ENCODE measurements at places on chromosomes 5 and 9.

DNA sequence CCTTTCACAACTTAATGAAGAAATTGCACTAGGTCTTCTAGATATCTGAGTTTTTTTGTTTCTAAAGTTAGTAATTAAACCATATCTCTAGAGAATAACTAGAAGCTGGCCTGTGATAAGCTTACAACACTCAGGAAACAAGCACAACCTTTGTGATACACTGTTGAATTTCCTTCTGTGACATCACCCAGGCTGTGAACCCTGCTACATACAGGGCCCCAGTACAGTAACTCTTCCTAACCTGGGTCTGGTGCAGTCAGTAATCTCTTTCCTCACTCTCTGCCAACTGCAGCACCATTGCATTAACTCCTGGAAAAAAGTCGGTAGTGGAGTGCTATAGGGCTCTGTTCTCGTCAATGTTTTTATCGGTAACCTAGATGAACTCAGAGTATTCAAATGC is 10.6 kb upstream of the IGFBPL1 start:
- DNase-seq, result peak; percentile 27

GRCh38 chr5:129821477-129822131 is 73.7 kb downstream of the MINAR2 start:
- no peak for DNase-seq

DNA sequence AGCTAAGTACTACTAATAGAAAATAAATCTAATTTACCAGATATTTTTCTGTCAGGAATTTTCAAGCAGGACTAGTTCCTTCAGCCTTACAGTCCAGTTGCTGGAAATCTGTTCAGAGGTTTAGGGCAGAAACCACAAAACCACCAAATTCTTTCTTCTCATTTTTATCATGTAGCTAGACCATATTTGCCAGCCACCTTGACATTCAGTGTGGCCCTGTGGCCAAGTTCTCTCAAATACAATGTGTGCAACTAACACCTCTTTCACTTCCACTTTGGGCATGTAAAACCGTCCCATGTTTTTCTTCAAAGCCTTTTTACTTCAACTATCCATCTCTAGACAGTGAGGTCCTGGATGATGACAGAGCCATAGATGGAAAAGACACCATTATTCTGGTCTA is 1133.2 kb upstream of the CDH18 start:
- DNase-seq, result no peak

DNA sequence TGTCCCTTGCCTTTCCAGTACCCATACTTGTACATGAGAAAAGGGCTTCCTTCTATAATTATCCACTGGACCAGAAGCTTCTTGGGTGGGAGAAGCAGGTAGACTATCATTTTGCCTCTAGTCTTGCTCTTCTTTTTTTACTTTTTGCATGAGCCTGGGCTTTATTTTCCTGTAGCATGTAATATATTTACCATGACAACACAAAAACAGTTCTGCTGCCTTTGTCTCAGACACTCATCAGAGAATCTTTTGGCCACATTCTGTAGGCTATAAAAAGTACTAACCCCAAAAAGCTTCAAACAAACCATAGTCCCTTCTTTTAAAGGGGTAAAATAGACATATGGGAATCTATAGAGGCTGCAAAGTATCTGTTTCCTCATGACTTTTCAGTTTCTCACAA is 339.2 kb upstream of the PIK3R1 start:
- DNase-seq, result no peak

DNA sequence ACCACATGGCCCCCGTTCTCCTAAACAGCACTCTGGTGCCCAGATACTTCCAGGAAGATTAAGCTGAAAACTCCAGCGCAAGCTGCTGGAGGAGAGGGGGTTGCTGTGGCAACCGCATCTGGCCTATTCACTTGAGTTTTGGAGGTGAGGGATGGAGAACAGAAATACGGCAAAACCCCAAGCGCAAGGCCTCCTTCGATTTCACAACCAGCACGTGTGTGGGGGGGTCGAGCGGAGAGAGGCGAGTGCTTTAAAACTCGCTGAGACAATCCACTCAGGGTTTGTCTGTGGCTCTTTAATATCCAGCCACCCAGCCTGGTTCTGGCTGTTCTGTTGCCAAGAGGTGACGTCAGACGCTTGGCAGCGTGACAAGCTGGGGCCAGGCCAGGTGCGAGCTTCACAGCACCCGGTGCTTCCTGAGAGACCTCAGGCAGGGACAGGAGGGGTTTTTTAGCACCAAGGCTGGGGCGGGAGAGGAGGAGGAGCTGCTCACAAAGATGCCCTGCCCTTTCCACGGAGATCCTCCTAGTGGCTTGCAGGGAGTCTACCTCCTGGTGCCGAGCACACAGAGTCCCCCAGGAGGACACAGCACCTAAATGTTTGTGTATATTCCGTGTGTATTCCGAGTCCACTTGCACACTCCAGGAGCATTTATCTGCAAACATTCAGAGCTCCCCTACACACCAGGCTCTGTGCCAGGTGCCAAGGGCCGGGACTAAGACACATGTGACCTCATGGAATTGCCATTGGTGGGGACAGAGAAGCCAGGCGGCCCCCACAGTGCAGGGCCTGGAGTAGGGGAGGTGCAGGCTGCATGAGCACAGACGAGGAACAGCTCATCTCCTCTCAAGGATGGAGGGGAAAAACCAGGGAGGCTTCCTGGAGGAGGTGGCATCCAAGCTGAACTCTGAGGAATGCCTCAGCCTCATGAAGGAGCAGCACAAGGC is 194.6 kb downstream of the OLFM1 start:
- no peak for DNase-seq

DNA sequence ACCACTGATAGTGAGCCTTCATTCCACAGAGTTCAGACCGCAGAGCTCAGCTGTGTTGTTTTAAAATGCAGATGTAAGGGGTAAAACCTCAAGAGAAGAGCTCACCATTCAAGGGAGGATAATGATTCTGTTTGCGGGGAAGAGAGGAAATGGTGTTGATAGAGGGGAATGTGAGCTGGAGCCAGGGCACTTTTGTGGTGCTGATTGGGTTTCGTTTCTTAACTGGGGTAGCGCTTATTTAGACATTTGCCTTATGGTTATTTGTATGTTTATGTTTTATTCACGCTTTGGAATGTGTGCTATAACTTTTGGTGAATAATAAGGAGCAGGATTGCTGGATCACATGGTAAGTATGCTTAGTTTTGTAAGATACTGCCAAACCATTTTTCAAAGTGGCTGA is 42.5 kb downstream of the STXBP1 start:
- DNase-seq, result peak; percentile 28

DNA sequence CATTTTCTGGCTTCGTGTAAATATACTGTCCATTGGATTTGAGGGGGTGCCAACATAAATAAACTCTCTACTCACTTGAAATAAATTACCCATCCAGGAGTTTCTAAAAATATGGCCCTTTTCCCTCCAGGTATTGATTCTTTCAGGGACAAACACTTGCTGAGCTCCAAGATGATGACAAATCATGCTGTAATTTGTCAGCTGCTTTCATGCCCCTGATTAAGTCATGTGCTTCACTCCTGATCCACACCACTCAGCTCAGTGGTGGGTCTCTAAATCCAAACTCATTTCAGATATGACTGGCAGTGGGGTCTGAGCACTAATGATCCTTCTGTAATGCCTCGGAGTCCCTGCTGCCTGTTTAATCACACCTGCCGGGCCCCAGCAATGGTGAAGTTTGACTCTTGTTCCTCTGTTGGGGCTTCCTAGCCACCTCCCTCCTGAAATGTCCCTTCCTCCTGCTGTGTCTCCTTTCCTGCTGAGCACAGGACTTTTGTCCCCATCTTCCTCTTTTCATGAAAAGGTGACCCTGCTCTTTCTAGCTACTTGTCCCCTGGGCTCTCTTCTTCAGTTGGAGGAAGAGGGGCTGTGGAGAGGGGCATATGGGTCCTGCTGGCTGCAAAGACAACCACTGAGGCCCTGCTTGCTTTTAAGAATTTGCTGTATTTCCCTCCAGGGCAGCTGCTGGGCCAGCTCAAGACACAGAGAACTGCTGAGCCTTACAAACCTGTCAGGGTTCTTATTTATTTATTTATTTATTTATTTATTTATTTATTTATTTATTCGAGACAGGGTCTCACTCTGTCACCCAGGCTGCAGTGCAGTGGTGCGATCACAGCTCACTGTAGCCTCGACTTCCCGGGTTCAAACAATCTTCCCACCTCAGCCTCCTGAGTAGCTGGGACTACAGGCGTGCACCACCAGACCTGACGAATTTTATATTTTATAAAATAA is 200.0 kb downstream of the ATP10B start:
- DNase-seq, result no peak

GRCh38 chr9:86955042-86955441 is 7.7 kb upstream of the GAS1 start:
- no peak for DNase-seq

DNA sequence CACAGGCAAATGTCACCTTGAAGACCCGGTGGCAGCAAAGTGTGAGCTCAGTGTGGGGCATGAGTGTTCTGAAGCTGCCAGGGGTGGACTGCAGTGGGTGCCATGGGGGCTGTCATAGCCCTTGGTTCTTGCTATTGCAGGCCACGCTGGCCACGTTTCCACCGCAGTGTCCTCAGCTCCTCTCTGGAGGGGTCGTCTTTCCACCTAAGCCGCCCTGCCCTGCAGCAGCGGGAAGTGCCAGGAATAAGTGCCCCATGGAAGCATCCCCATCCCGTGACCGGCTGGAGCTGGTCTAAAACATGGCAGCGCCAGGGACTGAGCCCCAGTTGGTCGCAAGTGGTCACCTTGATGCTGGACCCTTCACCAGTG is 6.9 kb downstream of the OBP2B start:
- DNase-seq, result no peak

- peak; percentile 22 for DNase-seq
Observed at GRCh38 chr5:140038373-140038957, 4.6 kb downstream of the NRG2 start.

GRCh38 chr9:112783551-112783954 is 33.0 kb downstream of the SNX30 start:
- no peak for DNase-seq

DNA sequence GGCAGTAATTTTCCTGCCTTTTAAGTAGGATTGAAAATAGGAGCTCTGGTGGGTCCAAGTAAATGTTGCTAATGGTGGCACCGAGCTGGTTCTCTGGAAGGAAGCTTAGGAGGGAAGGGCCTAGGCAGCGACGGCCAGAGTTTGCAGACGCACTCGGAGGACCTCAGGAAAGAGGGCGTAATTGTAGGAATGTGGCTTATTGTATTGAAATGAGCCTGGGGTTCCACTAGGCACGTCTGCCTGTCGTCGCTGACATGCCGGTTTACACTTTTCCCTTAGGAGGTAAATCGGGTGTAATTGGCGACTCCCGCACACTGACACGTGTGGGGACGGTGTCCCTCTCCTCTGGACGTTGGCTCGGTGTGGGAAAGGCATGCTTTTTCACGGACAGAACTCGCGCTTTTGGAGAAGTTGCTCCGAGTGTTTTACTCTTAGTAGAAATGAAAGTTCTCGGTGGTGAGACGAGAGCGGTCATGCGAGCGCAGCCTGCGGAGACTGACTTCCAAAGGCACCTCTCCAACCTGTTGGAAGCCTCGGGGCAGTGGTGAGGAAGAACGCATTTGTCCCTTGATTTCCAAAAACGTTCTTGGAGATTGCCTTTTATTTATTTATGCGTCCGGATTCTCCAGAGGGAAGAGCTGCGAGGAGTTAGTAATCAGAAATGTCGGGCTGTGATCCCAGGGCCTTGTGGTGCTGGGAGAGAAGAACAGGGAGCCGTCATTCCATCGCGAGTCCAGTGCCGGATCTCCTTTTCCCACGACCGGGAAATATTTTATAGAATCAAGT is 1.3 kb downstream of the NR4A3 start:
- peak; percentile 44 for DNase-seq

DNA sequence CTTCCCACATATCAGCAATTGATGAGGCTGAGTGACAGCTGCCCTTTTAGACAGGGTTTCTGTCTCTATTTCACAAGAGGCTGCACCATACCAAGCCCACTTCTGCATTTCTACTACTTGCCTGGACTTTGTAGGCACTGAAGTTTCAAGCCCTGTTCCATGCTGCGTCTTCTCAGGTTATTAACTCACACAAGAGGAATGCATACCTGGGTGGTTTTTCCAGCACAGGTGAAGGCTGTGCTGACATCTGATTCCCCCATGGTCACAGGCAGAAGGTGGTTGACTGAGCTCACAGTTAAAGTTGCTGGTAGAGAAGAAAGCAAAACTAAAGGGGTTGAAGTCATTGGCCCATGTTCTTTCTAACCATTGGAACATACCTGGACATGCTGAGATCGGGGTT is 86.6 kb downstream of the MAMDC2 start:
- DNase-seq, result no peak

DNA sequence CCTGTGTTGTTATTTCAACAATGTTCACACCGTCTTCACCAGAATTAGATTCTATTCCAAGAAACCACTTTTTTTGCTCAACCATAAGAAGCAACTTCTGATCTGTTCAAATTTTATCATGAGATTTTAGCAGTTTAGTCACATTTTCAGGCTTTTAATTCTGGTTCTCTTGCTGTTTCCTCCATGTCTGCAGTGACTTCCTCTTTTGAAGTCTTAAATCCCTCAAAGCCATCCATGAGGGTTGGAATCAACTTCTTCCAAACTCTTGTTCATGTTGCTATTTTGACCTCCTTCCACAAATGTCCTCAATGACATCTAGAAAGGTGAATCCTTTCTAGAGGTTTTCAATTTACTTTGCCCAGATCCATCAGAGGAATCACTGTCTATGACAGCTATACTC is 25.7 kb upstream of the ENTREP1 start:
- DNase-seq, result no peak

- DNase-seq, result no peak
Observed at GRCh38 chr5:16897800-16898199, 38.3 kb downstream of the MYO10 start.

- peak; percentile 85 for DNase-seq
Observed at GRCh38 chr5:174386306-174386705, 338.1 kb upstream of the MSX2 start.

GRCh38 chr5:126471875-126472537 is 48.8 kb downstream of the GRAMD2B start:
- peak; percentile 86 for DNase-seq

DNA sequence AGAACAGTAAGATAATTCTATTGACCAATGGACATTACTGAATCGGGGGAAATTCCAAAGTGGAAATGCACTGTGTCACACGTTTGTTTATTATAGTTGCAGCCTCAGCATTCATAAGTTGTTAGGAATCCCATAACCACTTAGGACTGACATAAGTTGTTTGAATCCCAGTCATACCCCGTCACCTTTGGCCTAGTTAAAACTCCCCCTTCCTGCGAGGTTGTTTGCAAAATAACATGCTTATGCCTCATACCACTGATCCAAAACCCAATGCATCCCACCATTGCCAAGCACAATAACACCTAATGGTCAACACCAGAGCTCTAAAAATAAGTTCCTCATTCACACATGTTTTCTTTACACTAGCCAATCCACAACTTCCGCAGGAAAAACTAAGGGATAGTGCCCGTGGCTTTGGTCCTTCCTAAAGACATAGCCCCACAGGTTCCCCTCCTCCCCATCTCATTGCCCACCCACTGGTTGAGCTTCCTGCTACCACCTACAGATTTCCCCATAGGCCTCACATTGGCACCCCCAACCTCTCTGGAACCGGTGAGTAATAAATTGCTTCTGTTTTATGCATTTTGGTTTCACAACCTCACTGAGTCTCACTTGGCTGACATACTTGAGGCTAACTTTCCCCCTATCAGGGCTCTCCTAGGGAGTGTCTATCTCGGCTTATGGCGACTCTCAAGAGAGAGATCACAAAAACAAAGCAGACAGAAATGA is 42.3 kb upstream of the MUSK start:
- peak; percentile 77 for DNase-seq
